ENCODE measurements at places on chromosomes 5 and 9.

DNA sequence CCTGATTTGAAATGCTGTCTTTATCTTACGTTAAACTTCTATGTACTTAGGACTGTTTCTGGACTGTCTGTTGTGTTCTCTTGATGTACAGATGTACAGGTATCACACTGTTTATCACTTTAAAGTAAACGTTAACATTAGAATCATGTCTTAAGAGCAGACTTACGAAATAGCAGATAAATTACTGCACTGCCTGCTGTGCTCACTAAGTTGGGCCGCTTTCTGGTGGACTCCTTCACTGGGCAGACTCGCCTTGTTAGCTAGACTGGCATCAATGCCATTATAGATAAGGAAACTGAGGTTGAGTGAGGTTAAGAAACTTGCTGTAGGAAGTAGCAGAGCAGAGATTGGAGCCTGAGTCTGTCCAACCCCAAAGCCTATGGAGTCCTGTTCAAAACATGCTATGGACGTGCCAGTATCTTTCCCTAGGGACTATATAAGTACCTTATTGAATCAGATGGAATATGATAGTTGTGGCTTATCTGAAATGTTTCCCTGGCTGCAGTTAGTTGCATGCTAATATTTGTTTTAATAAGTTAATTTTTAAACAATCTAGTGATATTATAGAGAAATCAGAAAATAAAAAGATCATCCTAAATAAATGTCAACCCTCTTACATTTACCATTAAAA lies 16.9 kb downstream of the ZNF618 start:
- no peak for DNase-seq

DNA sequence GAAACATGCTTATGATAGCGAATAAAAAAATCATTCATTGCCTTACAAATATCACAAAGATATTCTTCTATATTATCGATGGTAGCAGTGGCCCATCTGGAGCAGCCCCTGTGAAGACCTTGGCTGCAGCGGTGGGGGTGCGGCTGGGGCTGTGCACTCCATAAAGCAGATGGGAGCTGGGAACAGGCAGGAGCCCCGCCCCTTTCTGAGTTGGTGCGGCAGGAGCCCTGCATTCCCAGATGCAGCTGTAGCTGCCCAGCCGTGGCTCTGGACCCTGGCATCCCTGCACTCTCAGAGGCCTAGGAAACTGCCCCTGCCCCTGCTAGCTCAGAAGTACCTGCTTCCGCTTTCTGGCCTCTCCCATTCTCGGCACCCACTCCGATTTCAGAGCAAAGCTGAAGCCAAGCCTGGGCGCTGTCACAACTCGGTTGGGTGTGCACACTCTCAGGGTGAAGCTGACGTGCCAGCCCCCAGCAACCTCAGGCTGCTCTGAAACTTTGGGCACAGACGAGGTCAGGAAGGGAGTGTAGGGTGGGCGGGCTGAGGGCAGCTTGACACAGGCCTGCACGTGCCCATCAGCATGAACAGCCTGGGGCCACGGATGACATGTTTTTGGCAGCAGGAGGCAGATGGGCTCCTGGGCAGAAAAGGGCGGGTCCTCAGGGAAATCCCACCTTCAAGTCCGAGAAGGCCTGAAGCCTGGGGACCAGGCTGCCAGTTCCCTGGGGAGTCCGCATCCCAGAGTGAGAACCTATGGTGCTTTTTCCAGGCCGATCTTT lies 1440.8 kb upstream of the ACO1 start:
- DNase-seq = no peak

GRCh38 chr9:33988219-33988890 lies 60.3 kb downstream of the UBAP2 start:
- DNase-seq = no peak

DNA sequence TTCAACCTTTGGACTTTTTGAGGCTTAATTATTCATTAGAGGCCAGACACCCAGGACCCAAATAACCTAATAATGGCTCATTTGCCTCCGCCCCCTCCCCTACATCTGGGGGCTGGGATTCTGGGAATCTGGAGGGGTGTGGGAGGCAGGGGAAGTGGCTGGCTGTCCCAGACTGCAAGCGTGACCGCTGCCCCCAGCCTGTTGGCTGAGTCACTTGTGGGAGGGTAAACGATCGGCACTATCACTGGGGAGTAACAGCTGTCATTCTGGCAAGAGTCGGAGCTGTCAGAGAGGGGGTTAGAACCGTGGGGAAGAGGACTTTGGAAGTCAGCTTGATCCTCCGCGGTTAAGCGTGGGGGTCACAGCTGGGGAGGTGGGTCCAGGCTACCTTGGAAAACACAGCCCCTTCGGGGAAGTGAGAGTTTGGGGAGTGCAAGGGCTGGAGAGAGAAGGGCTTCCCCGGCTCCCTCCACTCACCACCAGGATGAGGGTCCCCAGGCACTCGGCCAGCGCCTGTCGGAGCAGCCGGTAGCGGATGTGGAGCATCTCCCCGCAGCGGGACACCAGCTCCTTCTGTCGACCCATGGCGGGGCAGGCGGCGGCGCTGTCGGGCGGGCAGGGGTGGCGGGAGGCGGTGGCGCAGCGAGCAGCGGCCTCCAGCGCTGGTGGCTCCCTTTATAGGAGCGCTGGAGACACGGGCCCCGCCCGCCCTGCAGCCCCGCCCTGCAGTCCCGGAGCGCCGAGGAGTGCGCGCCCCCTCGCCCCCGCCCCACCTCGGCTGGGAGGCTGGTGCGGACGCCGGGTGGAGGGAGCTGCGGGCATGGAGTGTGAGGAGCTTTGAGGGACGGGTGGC lies at the start of gene AQP3:
Gene AQP3 (minus strand): TSS at position 648 of the 853 bp plus-strand sequence. CDS start 63 bp downstream, at position 585.
- peak; percentile 70 for DNase-seq

GRCh38 chr9:130923611-130924447 lies 15.2 kb downstream of the FIBCD1 start:
- DNase-seq = no peak

GRCh38 chr9:108056084-108056804 lies 566.7 kb upstream of the KLF4 start:
- no peak for DNase-seq

DNA sequence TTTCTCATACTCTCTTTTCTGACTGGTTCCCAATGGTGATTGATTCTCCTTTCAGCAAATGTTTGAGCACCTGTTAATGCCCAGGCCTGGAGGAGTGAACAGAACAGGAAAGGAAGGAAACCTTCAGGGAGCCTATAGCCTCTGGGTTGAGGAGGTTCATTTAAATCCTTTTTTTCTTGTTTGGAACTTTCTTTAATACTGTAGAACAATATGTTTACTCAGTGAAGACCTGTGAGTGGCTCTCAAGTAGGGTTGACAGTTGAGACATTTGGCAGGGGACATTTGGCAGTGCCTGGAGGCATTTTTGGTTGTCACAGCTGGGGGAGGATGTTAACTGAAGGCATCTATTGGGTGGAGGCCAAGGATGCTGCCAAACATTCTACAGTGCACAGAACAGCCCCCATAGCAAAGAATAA lies 6.1 kb upstream of the FAM120AOS start:
- no peak for DNase-seq

GRCh38 chr9:86082870-86083269 lies 16.5 kb downstream of the GOLM1 start:
- no peak for DNase-seq

DNA sequence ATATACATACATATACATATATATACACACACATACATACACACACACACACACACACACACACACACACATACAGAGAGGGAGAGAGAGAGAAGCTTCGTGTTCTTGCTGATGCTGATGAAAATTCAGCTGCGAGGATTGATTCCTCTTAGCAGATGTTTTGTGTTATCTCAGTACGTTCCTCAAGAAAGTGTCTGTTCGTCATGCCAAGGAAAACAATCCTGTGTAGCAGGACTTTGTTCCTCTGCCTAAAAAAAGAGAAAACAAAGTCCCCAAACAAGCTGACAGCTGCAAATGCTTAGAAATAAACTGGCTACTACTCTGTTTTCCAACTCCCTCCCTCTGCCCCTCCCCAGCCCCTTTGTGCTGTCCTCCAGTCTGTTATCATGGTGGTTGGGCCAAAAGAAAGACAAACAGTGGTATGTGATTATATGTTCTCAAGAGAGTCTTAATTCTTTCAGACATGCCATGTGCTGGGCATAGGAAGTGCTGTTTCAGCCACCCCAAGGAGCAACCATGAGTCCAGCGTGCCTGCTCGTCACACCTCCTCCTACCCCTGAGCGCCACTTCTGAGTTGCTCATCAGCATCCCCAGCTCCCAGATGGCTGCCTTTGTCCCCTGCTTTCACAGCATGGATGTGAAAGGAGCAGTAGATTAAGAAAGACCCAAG lies 71.5 kb upstream of the EQTN start:
- DNase-seq = no peak

DNA sequence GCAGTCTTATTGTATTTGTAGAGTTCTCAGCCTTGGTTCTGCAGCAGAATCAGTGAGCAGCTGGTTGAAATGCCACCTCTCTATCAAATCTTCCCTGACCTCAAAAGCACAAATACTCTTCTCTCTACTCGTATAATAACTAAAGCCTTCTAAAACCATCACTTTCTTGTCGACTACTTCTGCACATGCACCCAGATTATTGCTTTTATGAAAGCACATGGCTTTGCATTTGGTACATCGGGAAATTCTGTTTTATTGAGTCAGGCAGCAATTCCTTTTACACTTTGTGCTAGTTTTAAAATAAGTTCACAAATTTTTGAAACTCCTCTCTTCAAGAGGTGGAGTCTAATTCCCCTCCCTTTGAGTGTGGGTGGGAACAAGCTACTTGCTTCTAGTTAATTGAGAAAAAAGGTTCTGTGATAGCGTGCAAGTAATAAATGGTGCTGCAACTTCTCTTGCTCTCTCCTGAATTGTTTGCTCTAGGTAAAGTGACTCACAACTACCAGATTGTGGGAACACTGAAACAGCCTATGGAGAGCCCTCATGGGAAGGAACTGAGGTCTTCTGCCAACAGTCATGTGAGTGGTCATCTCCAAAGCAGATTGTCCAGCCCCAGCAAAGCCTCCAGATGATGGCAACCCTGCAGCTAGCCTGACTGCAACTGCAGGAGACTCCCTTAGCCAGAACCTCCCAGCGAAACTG lies 66.0 kb upstream of the TAF1L start:
- no peak for DNase-seq

- no peak for DNase-seq
Observed at GRCh38 chr9:134327671-134328231, 1.5 kb downstream of the RXRA start.

DNA sequence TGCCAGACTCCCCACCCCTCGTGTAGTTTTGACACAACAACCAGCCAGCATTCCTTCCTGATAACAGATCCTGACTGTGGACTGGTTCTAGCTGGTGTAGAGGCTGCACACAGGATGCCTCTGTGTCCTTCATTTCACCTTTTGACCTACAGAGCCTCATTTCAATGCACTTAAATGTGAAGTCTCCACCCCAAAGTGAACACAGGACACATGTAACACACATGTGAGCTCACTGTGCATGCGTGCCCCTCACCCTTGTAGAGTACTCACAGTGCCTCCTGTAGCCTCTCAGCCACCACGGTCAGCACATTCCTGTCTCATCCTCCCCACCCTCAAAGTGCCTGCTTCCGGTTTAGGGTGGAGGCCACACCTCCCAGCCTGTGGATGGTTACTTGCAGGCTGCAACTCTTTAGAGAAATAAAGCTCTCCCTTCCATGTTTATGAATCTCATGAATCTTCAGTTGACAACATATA lies 11.6 kb upstream of the NKD2 start:
- no peak for DNase-seq

- no peak for DNase-seq
Observed at GRCh38 chr5:139386050-139386438, 2.9 kb upstream of the SLC23A1 start.

DNA sequence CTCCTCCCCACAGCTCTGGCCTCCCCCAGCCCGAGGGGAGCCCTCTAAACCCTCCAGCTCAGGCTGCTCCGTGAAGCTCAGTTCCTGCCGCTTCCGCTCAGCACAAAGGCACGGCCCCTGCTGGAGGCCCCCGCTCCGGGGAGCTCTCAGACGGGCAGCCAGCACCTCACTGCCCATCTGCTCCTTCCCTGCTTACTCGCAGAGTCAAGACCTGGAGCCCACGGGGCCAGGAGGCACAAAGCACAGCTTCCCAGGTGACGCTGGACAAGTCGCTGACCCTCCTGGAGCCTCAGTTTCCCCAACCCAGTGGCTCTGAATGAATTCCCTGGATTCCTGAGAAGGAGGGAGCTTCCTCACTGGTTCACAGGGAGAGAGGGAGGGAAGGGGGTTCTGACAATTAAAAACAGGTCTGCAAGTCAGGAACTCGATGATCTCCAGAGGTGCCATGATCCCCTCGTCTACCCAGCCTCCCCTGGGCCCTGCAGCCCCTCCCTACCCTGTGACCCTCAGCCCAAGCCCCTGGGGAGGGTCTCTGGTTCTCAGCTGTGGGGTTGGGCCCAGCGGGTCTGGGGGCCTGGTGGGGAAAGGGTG lies 36.2 kb downstream of the VAV2 start:
- DNase-seq = no peak

DNA sequence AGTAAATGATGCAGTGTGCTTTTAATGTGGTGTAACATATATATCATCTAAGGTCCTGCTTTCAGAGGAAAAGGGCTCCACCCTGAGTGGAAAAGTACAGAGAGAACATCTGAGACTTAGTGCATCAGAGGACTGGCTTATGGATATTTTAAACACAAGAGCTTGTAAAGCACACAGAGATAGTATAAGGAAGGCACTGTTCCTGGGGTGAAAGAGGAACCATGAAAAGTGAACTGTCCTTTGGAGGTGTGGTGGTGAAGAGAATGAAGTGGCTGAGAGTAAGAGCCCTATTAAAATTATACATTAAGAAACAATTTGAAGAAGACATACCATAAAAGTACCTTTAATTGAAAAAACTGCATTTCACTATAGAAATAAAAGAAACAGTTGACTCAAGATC lies 68.9 kb downstream of the CSF2 start:
- no peak for DNase-seq

GRCh38 chr5:16588434-16589214 lies 28.2 kb downstream of the RETREG1 start:
- no peak for DNase-seq

DNA sequence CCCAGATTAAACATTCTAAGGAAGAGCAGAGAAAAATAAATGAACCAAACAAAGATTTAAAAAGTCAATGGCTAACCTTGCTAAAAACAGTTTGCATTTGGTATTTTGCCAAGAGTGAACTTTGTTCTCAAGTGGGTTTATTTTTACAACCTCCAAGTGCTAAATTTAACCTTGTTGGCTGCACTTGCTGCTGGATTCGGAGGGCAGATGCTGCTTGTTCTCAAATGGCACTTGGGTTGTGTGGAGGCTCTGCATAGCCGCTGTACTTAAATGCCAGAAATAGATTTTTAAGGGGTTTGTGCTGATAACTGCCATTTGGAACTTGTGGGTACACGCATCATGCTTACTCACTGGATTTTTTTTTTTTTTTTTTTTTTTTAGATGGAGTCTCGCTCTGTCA lies 13.3 kb upstream of the SPATA24 start:
- no peak for DNase-seq

GRCh38 chr5:17374973-17375742 lies 122.9 kb upstream of the TAF11L2 start:
- no peak for DNase-seq

- no peak for DNase-seq
Observed at GRCh38 chr5:96434201-96434645, 1.2 kb upstream of the PCSK1 start.

DNA sequence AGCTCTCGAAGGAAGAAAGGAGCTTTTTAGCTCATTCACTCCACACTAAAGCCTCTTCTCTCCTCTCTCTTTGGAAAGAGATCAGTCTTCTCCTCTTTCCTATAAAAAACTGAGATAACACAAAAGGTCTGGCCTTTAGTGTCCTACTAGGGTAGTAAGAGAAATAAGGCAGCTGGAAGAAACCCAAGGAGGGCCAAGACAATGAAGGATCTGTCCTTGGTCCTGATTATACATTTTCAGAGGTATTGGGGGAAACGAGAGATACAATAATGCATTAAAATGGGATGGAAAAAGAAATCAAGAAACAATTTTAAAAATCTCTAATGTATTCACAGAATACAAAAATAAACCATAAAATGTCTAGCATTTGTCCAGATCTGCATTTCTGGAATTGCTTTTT lies 184.0 kb downstream of the SLF1 start:
- no peak for DNase-seq
